Cardiac fibroblast (primary cell): ENCODE measurements at places on chromosomes 7 and 10.

DNA sequence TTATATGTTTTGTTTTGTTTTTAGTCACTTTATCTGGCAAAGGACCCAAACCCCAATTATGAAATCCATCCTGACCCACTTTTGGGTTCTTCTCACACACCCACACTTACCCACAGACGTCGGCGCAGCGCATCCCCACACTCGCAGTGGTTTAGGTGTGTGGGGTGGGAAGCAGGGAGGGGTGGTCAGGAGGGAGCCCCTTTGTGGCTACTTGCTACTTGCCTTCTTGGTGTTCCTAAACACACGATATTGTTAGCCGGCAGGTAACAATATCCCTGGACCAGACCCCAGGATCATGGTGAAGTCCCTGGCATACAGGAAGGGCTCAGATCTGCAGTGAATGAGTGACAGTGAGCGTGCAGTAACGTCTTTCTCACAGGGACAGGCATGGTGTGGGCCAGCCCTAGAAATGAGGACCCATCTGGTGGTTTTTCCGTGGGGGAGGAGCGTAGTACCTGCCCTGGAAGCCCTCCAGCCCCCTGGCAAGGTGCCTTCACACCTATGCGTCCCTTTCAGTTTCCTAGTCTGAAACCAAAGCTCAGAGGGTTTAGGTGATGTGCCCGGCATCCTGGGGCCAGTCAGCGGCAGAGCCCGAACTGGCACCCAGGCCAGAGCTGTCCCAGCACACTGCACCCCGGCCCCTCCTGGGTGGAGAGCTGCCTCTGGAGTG, 4.4 kb downstream of the SPOCK2 start:
- DNase-seq, result no peak

DNA sequence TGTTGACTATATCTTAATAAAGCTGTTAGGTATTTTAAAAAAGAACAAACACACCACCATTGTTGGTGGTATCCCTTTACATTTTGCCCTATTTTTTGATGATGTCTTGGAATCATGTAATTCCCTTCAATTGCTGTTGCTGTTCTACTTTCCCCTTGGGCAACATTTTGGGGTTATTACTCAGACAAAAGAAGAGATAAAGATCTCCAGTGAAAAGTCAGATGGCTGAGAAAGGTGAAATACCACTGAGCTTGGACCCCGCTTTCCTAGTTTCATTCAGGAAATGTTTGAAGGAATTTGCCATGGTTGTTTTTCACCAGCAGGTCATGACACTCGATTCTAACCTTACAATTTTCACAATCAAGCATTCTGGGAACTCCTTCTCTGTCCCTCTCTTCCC, 84.6 kb downstream of the MACC1 start:
- DNase-seq, result no peak

DNA sequence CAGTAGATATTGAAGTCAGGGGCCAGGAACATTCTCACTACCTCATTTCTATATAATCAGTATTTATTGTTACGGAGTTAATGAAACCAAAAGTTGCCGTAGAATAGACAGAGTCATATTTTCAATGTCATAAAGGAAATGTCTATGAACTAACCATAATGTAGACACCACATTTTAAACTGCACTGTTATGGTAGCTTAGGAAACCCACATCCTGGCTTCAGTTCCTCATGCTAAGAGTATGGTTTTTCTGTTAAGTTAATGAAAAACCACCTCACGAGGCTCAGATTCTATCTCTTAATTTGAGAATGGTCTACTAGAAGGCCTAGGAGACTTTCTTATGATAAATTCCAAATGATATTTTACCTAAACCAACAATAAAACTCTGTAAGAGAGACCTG, 166.5 kb downstream of the TMEM26 start:
- no peak for DNase-seq

DNA sequence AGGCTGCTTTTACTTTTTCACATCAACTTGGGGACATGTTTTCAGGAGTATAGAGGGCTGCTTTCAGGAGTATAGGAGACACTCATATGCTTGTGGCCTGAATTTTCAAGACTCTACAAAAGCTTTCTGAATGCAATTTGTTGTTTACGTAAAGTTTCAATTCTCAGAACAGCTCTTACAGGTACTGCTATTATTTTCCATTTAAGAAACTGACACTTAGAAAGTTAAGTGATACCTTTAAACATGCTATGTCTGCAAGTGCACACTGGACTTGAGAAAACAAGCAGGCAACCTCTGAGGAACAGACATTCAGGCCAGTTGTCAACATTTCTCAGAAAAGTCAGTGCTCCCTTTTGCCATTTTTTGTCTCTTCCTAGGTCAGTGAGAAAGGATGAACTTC, 70.0 kb upstream of the PHYHIPL start:
- no peak for DNase-seq

DNA sequence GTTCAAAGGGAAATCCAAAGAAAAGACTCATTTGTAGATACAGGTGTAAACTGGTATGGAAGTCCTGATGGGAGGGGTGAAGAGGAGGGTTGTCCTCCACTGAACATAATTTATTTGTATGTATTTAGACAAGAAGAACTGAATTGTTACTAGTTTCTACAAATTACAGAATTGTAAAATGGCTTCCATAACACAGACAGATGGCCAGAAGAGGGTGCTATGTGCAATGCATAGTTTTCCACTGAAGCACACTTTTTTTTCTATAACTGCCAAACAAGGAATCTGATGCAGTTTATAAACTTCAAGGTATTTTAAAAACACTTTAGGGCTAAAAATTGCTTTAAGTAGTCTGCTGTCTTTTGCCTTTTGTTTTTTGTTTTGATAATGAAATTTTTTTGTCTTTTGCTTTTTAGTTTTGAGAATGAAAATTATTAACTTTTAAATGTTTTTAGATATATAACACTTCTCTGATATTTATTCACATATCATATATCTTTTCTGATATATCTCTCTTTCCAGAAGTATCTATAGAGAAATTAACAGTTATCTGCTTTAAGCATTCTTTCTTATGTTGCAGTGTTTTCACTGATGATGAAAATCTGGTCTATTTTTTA, 58.5 kb downstream of the PHYHIPL start:
- DNase-seq, result peak; percentile 67

DNA sequence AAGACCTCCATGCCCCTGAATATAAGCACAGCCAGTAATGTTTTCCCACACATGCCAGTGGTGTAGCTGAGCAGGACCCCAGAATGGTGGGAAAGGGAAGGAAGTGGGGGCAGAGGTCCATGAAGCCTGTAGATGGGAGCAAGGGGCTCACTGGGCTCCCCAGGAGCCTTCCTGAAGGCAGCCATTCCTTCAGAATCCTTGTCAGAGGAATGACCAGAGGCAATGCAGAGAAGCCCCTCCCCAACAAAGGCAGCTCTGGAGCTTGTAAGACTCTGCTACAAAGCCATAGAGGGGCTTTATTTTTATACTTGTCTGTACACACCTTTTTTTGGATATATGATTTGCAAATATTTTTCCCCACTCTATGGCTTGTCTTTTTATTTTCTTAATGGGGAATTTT, 165.0 kb upstream of the TCF7L2 start:
- DNase-seq, result no peak

DNA sequence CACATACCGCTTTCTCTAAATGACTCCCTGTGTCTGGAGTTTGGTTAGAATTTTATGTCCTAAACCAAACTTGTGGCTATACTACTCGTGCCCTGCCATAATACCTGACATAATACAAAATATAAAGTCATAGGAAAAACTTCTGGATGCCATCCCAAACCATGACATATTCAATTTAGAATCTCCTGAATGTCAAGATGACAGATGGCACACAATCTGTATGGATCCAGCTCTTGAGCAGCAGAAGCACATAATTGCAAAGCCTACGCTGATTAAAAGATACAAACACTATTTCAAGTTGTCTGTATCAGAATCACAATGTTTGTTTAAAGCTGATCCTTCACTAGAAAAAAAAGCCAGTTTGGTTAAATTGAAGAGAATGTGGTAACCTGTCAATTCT, 22.4 kb upstream of the CDC14C start:
- DNase-seq, result no peak

DNA sequence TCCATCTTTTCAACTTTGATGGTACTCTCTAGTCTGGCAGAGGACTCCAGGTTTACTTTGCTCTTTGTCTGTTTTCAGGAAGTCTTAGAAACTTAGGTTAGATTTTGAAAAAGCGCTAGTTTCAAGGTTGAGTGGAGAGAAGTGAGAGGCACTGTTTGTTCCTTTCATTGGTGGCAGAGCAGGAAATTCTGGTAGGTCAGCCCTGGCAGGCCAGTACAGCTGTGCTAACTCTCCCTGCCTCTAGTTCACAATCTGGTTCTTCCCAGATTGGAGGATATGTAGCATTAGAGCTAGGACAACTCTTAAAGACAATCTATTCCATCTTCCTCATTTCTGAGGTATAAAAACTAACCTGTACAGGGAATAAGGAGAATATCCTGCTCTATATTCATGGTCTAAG, 160.9 kb upstream of the FZD1 start:
- no peak for DNase-seq

GRCh38 chr10:60422809-60423208, 33.1 kb upstream of the ANK3 start:
- DNase-seq, result no peak

DNA sequence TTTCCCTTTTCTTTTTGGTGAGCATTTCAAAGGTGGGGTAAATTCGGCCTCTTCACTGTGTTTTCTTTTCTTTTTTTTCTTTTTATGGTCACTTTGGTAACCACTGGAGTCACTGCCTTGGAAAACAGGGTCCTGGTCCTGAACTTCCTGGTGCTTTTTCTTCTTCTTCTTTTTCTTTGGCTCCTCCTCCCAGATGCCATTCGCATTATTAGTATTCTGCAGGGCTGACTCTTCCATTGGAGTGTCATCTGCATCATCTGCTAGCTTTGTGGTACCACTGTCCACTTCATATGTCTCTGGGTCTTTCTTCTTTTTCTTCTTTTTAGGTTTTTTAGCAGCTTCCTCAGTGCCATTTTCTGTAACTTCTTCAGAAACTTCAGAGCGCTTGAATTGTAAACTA, 10.5 kb downstream of the POLR1F start:
- DNase-seq, result no peak

GRCh38 chr10:91420868-91421267, 10.7 kb downstream of the HECTD2 start:
- DNase-seq, result no peak

DNA sequence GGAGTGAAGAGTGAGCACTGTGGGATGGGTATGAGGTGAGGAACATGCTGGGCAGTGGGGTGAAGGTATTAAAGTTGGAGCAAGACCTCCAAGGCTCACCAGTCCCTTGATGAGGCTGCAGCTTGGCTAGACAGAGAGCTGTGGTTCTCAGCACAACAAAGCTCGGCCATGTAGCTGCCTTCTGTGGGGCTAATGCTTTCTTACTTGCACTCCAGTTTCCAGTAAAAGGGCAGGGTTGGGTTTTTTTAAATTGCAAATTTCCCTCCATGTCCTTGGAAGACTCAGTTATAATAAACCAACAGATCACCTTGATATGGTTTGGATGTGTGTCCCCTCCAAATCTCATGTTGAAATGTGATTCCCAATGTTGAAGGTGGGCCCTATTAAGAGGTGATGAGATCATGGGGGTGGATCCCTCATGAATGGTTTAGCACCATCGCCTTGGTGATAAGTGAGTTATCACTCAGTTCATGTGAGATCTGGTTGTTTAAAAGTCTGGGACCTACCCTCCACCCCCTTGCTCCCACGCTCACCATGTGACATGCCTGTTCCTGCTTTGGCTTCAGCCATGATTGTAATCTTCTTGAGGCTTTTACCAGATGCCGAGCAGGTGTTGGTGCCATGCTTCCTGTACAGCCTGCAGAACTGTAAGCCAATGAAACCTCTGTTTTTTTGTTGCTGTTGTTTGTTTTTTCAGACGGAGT, 55.9 kb downstream of the ATXN7L1 start:
- DNase-seq, result no peak

DNA sequence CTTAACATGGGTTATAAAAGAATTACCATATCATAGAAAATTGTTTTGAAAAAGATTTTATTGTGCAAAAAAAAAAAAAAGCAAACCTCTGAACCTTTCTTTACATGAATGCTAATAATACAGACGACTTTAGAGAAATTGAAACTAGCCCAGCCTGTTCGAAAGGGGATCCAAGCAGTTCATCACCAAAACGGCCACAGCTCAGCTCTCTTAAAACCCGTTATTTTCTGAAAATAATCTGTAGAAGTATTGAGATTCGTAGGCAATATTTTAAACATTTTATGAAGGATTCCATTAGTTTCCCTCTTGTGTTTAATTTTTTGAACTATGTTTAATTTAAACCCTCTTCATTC, 9.9 kb upstream of the GSAP start:
- DNase-seq, result no peak

GRCh38 chr10:50318129-50318528, 66.8 kb upstream of the ASAH2 start:
- no peak for DNase-seq

DNA sequence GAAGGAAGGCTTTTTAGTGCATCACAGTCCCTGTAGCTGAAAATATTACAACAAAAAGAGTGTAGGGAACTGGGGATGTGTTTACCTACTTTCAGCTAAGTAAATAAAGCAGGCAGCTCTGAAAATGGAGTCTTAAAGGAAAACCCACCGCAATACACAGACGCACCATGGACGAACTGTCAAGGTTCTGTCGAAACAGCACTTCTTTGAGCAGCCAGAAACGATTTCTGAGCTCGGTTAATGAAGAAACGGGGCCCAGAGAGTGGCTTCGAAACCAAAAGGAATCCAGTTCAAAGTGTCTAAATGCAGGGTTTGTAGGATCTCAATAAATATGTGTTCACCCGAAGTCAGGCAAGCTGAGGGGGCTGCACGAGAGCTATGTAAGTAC, 275.4 kb upstream of the NEBL start:
- DNase-seq, result peak; percentile 9

- DNase-seq, result peak; percentile 4
Observed at GRCh38 chr10:97128516-97129154, 57.1 kb downstream of the SLIT1 start.

- DNase-seq, result peak; percentile 63
Observed at GRCh38 chr7:38169847-38170246, 8.2 kb upstream of the STARD3NL start.

- peak; percentile 19 for DNase-seq
Observed at GRCh38 chr7:38185395-38186307, 7.6 kb downstream of the STARD3NL start.

DNA sequence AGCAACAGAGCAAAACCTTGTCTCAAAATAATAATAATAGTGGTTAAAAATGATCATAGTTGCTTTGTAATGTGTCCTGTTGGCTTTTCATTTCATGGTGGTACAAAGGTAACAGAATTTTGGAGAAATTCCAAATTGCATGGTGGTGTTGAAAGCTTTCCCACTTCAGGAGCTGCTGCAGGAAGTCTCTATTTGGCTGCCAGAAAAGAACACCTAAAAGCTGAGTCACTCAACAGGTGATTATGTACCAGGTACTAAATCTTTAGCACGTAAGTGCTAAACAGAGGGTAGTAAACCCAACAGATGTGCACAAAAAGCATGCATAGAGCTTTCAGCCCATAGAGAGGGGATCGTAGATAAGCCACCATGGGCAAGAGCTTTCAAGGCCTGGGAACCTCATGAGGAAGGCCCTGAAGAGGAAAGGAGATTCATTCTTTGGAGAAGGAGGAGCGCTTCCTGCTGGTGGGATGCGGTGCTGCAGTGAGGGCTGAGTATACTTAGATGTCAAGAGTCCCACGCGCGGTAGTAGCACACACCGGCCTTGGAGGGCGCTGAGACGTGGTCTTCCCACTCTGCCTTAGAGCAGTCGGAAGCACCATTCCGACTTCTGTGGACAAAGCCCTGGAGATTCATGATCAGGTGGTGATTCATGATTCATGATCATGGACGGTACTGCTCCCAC, 118.7 kb downstream of the RALA start:
- peak; percentile 37 for DNase-seq
